ENCODE measurements at places on chromosomes 1 and 21.

GRCh38 chr1:229075716-229076115 lies 195.2 kb upstream of the RAB4A start:
- no peak for DNase-seq

- DNase-seq: no peak
These were observed 38.2 kb upstream of the KIRREL1 start for GRCh38 chr1:157955221-157955620.

DNA sequence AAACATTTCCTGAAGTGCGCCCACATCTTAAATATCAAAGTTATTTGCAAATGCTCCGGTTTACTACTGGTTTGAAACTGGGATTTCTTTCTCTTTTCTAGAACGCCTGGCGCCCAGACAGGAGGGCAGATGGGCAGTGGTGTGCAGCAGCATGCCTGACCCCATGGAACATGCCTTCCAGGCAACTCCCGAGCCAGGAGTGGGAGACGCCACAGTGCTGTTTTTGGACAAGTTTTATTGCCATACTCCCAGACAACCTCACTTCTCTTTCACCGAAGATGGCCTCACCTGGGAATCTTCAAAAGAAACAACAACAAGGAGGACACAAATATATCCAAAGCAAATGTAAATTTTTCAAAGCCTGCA lies 21.5 kb downstream of the UBE2G2 start:
- no peak for DNase-seq

- no peak for DNase-seq
These were observed 387.3 kb downstream of the RYR2 start for GRCh38 chr1:237429252-237429651.

GRCh38 chr1:197890936-197891335 lies 11.5 kb upstream of the C1orf53 start:
- no peak for DNase-seq

DNA sequence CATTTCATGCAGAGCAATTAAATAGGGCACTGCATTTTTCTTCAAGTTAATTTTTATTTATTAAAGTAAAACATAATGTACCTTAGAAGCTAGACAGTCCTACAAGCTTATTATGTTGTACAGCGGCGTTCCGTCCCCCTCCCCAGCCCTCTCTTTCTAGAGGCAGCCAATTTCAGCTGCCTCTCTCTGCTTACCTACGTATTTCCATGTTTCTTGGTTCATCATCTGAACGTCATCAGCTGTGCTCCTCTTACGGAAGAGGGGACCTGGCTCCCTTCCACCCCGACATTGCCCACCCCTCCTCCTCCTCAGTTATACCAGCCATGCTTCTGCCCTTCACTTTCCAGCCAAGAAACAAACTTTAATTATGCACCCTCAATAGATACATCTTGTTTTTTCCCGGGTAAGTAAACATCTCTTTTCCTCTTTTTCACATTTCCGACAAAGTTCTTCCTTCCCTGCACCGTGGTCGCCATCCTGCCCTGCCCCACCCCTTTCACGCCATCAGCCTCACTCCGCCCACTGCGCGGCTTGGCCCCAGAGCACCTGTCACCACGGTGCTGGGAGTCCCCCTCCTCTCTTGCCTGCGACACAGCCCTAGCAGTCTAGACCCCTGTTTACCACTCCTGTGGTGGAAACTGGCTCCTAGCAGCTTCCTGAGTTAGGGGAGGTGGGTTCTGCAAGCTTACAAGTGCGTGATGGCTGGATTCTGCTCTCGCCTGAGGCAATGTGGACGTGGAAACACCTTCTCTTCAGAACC lies 57.9 kb downstream of the SLC37A1 start:
- DNase-seq: no peak

DNA sequence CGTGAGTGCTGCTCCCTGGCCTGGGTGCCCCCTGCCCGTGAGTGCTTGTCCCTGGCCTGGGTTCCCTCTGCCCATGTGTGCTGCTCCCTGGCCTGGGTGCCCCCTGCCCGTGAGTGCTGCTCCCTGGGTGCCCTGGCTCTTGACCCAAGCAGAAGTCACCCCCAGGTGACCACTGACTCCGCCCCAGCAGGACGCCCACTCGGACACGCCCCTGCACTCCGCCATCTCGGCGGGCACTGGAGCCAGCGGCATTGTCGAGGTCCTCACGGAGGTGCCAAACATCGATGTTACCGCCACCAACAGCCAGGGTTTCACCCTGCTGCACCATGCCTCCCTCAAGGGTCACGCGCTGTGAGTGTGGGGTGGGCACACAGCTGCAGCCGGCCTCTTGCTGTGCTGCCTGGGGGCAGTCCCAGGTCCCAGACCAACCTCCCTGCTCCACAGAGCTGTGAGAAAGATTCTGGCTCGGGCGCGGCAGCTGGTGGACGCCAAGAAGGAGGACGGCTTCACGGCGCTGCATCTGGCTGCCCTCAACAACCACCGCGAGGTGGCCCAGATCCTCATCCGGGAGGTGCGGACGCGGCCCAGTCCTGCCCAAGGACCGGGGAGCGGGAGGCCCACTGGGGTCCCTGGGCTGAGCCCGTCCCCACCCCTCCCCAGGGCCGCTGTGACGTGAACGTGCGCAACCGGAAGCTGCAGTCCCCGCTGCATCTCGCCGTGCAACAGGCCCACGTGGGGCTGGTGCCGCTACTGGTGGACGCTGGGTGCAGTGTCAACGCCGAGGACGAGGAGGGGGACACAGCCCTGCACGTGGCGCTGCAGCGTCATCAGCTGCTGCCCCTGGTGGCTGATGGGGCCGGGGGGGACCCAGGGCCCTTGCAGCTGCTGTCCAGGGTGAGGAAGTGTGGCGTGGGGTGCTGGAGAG lies 3.9 kb upstream of the MMP23B start:
- DNase-seq: no peak

- no peak for DNase-seq
These were observed 79.2 kb downstream of the ATP5PO start for GRCh38 chr21:33836408-33836807.

- no peak for DNase-seq
These were observed 5.2 kb upstream of the MARCKSL1 start for GRCh38 chr1:32341186-32341757.

GRCh38 chr21:15006594-15007230 lies 58.1 kb downstream of the NRIP1 start:
- no peak for DNase-seq

Measured in Jurkat, Clone E6-1 (cell line).